ENCODE measurements at places on chromosomes 3 and 15. TPM values are rescaled to one million over a fixed set of nuclear protein-coding genes. Genes with fewer than 3 reads are reported as not detected.

DNA sequence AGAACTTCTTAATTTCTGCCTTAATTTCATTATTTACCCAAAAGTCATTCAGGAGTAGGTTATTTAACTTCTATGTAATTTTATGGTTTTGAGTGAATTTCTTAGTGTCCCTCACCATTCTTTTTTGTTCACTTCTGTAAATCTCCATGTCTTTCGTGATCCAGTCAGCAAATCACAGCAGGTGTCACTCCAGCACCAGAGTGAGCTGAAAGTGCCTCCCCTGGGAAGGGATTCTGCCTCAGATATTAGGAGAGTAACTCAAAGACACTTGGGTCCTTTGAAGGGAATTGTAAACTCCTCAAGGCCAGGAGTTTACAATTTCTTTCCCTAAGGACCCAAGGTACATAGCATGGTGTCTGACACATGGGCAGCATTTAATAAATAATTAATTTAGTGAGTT lies 207.6 kb upstream of the AZI2 start:
- no peak for DNase-seq

GRCh38 chr15:39878406-39878785 lies 41.7 kb downstream of the GPR176 start:
- no peak for DNase-seq

- no peak for DNase-seq
Measured at GRCh38 chr3:142087676-142088075, 61.7 kb downstream of the TFDP2 start.

- no peak for DNase-seq
Measured at GRCh38 chr3:127337911-127338531, 50.2 kb upstream of the PRR20G start.

BFSP2 gene
- 1.3 TPM for total RNA-seq

FYCO1 gene
- total RNA-seq, result 14.9 TPM
